DMS79 (cell line): ENCODE measurements at places on chromosomes 3 and 15.

DNA sequence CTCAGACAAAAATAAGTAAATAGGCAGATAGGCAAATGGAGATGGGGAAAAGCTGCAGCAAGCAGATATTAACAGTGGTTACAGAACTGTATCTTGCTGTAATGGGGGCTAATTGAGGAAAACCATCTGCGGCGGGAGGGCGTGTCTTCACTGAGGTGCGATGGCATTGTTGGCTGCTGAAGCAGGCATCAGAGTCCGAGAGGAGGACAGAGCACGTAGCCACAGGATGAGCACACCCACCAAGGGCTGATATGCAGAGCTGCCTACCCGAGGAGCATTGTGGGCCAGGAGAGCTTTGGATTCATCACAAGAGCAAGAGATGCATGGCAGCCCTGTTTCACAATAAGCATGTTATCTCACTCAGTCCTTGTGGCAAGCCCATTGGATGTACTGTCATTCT lies 30.4 kb downstream of the CHRNA7 start:
- no peak for DNase-seq

- DNase-seq = no peak
These were observed 63.2 kb downstream of the DLG1 start for GRCh38 chr3:197234947-197235914.

GRCh38 chr3:131804565-131805133 lies 230.2 kb downstream of the CPNE4 start:
- no peak for DNase-seq

DNA sequence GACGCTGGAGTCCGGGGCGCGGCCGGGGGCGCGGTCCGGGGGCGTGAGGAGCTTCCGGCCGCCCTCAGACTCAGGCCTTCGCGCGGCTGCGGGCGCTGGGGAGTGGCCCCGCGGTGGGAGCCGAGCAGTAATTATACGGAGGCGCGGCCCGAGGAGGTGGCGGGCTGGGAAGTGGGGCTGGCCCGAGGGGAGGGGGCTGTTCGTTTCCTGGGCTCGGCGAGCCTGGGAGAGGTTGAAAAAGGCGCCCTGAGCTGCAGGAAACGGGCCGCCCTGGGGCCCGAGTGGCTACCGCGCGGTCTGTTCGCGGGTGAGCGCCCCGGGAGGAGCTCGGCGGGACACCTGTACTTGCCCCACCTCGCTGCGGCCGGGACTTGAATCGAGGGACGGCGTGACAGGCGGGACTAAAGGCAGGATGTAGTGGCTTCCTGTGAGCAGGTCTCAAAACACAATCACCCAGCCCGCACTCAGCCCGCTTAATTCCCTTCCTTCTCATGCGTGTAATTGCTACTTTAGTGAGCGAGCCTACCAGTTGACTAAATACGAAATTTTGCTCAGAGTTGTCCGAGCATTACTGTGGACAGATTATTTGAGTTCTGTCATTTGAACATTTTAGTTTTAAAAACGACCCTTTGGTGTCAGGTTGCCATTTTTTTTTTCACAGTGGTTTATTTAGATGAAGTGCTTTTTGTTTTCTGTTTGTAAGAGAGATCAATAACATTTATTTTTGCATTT lies 860 bp downstream of the RASA2 start:
- peak; percentile 66 for DNase-seq

- no peak for DNase-seq
These were observed 35.4 kb upstream of the ZNF385D start for GRCh38 chr3:21786438-21786797.

DNA sequence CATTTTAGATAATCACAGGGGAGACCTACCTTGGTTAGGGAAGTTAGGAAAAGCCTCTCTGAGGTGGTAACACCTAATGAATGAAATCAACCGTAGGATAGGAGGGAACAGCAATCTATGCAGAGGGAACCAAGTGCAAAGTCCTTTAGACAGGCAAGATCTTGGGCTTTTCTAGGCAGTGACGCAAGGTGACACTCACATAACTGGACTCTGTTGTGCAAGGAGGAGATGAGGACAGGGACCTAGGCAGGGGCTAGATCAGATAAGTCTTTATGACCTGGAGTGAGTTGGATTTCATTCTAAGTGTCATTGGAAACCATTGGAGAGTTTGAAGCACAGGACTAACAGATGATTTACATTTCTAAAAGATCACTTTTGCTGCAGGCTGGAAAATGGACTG lies 4.6 kb upstream of the LMOD3 start:
- no peak for DNase-seq

DNA sequence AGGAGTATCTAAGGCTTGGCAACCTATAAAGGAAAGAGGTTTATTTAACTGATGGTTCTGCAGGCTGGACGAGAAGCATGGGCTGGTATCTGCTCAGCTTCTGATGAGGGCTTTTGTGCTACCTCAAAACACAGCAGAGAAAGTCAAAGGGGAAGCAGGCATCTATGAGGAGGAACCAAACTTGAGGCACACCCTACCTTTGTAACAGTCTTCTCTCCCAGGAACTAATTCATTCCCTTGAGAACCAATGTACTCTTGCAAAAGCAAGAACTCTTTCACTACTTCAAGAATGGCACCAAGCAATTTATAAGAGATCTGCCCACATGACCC lies 109.0 kb downstream of the CGGBP1 start:
- no peak for DNase-seq

DNA sequence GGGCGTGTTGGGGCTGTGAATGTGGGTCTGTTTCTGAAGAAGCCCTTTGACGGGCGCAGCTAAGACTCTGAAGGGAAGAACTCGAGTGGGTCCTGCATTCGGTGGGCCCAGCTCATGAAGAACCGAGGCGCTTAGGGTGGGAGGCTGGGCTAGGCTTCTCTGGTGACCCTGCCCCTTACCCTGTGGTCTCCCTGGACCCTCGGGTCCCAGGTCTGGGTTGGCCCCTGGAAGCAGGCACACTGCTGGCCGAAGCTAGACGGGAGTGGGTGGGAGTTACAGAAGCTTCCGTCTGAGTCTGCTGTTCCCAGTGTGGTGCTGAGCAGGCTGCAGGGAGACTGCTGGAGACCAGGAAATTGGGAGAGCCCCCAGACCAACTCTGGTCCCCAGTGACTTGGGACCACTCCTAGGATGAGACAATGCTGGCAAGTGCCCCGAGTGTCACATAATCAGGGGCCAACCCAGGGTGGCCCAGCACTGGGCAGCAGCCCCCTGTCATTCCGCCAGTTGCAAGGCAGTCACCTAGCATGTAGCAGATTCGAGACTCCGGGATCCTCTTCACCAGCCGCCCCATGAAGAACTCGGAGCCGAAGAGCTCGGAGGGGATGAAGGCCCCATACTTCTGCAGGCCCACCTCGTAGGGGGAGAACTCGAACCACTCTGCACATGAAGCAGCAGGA lies 16.7 kb upstream of the EHD4 start:
- DNase-seq = no peak

- no peak for DNase-seq
These were observed 165.1 kb downstream of the NSMCE3 start for GRCh38 chr15:29104566-29104880.

DNA sequence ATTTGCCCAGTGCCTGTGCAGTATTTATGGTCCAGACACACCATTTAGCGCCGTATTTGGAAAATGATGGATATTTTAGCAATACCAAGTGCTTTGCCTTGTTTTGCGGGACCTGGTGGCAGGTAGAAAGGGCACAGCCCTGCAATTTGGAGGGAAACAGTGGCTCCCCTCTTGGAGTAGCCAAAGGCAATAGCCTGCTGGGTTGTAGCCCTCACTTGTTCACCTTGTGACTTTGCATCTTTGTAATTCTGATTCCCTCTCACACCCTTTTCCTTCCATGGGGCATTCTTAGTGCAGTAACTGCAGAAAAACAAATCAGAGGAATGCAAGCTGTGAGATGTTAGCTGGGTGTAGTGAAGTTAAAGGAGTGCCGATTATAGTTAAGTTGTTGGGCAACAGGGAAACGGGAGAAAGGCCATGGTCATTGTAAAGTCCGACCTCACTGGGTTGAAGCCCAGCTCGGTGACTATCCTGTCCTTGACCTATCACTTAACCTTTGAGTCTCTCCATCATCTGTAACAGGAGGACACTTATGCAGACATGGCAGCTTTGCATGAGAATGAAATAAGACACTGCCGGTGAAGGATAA lies 131.0 kb upstream of the KLHL25 start:
- no peak for DNase-seq

GRCh38 chr3:102194760-102195159 lies 240.1 kb upstream of the ZPLD1 start:
- no peak for DNase-seq

DNA sequence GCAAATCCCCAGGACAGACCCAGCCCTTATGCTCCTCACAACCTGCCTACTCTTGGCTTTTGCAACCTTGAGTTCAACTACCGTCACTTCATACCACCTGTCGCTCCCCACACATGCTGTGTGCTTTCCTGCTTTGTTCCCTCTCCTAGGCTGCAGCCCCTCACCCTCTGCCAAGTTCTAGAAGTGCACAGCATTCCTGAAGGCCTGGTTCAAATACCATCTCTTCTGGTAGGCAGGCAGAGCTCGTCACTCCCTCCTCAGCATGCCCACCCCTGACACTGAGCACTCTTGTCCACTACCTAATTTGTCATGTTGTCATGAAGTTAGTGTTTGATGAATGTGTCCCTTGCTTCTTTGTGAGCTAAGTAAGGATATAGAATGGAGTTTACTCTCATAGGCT lies 129.6 kb downstream of the SEMA6D start:
- no peak for DNase-seq

DNA sequence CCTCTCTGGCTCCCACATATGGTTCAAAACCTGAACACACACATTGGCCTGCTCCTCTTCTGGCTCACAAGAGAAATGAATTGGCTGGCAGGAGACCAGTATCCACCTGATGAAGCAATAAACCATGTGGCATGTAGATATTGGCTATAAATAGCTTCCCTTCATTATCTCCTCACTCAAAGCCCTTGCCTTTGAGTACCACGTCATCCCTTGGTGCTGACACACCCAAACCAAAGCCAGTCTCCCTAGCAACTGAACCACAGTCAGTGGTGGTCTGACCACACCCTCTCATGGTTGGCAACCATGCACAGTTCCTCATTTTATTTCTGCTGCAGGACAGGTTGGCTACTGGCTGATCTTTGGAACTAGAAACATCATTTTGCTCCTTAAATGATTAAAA lies 98.8 kb downstream of the ZNF621 start:
- DNase-seq = no peak

- no peak for DNase-seq
These were observed 18.2 kb upstream of the JMJD7 start for GRCh38 chr15:41809526-41810220.

DNA sequence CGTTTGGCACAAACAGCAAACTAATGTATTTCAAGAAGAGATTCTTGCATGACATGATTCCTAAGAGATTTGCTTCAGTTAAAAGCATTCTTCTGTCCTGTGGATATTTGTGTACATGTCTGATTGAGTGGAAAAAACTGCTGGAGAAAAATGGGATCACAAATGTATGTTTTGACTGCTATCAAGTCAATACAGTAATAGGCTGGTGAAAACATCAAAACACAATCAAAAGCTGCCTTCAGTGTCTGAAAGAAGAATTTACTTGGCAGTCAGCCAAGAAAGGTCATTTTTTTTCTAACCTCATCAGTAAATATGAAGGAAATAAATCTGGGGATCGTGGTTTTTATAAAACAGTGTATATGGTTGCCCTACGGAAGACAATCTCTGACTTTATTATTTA lies 1214.8 kb downstream of the NSUN3 start:
- no peak for DNase-seq

DNA sequence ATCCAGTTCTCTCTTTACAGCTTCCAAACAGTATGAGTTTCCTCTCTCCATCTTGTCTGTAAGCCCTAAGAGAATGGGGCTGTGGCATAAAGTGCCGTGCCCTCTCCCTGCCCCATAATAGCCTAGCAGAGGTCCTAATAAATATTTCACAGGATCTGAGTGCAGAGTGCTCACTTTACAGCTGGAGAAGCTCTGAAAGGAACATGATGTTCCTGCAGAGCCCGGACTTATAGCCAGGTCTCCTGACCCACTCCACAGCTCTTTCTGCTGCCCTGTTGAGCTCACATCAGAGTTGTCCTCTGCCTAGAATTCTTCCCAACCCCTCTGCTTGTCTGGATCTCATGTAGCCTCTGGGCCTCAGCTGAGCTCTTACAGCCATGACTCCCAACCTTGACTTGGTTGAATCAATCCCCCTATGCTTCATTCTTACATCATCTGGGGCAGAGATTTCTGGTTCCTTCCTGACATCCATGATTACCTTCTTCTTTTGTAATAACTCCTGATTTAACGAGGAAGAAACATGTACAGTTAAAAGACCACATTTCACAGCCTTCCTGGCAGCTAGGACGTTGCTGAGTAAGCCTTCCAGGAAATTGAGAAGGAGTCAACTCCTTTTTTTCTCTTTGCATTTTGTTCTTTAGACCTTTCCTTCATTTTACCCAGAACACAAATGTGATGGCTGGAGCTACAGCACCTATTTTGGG lies 135.3 kb downstream of the RPLP1 start:
- DNase-seq = no peak

DNA sequence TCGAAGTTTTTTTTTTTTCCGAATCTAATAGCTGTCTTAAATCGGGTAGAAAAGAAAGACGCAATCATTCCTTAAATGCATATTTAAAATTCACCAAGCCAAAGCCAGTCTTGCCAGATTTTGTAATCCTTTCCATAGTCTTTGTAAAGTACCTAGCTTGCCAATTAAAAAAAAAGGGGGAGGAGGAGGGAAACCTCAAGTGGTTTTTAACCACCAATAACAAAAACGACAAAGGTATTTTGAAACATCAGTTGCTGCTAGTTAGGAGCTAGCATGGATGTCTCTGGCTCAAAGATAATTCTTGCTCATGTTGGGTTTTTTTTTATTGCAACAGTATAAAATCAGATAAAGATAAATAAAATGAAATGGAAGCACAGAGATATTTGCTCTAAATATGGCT lies 187.9 kb downstream of the MECOM start:
- no peak for DNase-seq

- DNase-seq = no peak
These were observed 193.7 kb downstream of the OTOL1 start for GRCh38 chr3:161690299-161690620.

- DNase-seq = no peak
These were observed 17.4 kb downstream of the GRIP2 start for GRCh38 chr3:14522768-14523167.

DNA sequence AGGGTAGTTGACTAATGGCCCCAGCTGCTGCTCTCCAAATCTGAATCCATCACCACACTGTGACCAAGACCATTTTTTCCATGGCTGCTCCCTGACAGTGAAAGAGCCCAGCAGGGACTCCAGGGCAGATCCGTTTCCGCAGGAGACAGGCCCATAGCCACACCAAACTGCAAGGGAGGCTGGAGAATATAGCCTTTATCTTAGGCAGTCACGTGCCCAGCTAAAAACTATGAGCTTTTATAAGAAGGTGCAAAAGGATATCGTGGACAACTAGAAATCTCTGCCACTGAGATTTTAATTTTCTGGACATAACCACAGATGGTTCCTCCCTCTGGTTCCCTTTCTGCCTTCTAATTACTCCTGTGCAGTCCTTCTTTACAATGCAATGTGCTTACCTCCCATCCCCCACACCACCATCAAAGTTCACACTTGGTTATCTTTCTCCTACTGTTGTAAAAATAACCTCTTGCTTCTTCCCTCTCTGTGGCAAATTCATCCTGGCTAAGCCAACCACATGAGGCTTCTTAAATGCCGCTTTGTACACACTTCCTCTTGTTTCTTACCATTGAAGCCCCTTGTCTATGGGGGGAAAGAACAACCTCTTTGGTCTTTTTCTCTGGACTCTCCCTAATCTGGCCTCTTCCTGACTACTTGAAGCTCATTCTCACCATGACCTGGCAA lies 233.7 kb downstream of the SHQ1 start:
- DNase-seq = no peak

GRCh38 chr15:90862964-90863778 lies 5.2 kb upstream of the FURIN start:
- no peak for DNase-seq
